Fibroblast of skin of back (primary cell): ENCODE measurements at places on chromosomes 5 and 9.
A peak's percentile ranks its signal among the peaks of the same experiment; 100 is the strongest.

DNA sequence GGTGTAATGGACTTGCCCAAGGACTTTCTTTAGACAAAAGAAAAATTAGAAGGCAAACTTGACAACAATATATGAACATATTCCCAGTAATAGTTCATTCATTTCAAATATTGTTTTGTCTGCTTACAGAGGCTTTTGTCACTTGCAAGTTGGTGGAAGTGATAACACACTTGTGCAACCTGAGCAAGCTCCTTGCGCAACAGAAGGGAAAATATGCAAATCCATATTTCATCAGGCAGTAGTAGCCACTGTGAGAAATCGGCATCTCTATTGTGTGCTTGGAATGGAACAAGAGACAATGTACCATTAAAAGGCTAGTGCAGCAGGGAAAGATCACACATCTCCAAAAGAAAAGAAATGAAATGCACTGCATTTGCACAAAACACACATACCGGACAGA, 125.3 kb upstream of the RASEF start:
- no peak for DNase-seq

DNA sequence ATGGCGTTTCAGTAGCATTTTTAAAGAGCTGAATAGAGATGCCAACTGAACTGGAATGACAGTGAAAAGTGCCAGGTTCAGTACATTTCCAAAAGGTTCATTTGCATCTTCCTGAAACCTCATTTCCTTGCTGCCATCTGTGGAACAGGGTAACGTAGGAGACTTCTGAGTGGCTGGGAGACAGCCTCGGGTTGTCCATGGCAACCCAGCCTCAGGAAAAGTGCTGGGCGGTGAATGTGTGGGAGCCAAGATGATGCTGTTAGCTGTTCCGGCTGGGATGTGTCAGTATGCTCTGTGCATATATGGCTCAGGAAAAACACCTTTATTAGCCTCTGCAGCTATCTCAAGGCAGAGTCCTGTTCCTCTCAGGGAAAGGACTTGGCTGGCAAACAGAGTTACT, 87.5 kb downstream of the KLHL3 start:
- no peak for DNase-seq

GRCh38 chr5:96121364-96121763, 159.7 kb upstream of the ELL2 start:
- DNase-seq: no peak

- DNase-seq: no peak
These were observed 8.5 kb downstream of the DPP7 start for GRCh38 chr9:137105814-137106661.

DNA sequence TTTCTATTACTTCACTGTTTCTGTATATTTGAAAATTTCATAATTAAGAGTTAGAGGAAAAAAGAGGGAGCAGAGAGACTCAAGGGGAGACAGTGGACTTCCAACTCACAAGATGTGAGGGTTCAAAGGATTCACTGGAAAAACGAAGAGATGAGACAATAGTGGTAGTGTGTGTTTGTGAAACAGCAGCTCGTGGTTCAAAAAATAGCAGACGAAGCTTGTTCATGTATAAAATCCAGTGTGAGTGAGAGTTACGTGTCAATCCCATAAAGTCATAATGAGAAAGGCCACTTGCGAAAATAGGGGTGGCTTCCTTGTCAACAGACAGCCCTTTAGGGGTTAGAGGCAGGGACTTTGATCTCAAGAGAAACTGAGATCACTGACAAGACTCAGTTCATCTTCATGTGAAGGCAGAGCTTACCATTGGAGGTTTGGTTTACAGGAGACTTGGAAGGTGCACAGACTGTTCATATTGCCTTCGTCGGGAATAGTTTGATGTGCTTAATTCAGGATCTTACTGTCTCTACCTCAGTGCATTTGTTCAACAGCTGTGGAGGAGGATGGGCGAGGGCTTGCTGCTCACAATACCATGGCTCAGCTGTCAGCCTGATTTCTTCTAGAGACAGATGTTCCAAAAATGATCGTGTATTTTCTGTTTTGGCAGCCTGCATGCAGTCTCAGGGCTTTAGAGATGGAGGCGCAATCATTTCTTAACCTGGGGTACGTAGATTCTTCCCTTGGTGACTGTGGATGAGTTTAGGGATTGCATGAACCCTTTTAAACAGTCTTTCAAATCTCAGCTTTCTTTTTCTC, 105.7 kb upstream of the KLF9 start:
- no peak for DNase-seq

GRCh38 chr5:88394536-88395175, 126.0 kb upstream of the TMEM161B start:
- no peak for DNase-seq

- peak; percentile 96 for DNase-seq
These were observed 69.8 kb upstream of the CCDC112 start for GRCh38 chr5:115366223-115366622.

DNA sequence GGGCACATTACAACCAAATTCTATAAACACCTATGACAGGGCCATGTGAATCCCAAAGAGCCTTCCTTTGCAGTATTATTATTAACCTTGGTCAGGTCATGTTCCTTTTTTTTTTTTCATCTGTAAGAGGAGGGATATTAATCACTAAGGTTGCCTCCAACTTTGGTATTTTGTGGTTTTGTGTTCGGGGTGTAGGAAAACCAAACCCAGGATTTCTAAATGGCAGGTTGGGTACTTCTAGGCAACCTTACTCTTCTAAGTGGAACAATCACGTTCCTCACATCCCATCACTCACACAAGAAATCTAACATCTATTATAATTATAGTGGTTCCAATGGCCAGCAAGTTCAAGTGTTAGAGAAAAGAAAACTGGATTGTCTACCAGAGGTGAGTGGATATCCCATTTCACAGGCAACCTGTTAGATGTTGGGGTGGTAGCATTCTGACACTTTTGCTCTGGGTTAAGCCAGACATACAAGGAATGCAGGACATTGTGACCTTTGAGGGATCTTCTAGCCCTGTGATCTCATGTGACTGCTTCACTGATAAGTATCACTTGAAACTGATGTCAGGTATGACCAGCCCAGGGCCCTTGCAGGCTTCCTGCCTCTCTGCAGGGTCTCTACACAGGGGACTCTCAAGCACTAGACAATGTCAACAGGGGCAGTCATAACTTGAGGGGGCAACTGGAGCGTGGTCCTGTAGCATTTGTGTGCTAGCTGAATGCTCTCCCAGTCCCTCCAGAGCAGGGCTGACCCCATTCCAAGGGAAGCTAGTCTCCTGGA, 126.2 kb upstream of the VLDLR start:
- DNase-seq: no peak

- peak; percentile 80 for DNase-seq
These were observed 8.2 kb downstream of the RANBP6 start for GRCh38 chr9:6007058-6007769.

DNA sequence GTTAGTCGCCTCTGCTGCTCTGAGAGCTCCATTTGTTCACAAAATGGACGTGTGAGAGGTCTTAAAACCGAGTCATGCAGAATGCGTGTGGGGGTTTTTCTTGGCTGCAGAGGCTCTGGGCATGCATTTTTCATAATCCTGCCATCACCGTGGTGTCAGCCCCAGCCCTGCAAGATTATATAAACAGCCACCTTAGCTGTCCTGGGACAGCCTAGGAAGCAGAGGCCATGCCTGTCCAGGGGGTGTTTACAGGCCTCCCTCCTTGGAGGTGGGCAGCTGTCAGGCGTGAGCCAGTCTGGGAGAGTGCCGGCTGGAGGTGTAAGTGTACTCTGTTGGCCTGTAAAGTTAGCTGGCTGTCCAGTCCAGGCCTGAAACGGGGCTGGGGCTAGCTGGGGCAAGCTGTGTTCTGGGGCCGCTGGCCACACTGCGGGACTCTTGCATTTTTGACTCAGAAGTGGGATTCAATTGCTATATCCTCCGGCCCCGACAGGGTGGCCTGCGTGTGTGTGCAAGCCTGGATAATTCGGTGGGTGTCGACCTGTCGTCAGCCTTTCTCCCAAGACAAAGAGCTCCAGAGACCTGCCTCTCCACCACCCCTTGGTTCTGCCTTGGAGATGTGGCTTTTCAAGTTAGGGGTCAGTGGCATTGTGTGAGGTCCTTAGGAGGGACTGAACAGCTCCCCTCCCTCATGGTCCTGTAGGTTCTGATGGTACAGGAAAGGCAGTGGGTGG, 2.4 kb downstream of the WNK2 start:
- no peak for DNase-seq

GRCh38 chr5:141814064-141814964, 63.9 kb downstream of the PCDH1 start:
- DNase-seq: no peak

- no peak for DNase-seq
These were observed 135.6 kb upstream of the IRX4 start for GRCh38 chr5:2018390-2018724.

DNA sequence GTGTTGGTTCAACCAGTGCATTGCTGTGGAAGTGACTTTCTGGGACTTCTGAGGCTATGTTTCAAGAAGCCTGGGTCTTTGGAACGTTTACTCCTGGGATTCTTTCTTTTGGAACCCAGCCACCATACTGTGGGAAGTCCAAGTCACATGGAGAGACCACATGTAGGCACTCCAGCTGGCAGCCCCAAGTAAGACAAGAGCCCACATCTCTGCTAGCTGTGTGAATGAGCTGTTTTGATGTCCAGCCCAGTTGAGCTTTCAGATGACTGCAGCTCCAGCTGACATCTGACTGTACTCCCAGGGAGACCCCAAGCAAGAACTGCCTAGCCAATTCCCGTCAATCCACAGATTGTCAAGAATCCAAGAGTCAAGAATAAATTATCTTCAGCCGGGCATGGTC, 60.1 kb upstream of the SPATA31D4 start:
- peak; percentile 29 for DNase-seq

GRCh38 chr5:151620461-151620840, 29.3 kb upstream of the FAT2 start:
- DNase-seq: peak; percentile 13

- no peak for DNase-seq
These were observed 141.5 kb downstream of the KDM4C start for GRCh38 chr9:6899274-6899673.

GRCh38 chr5:178104492-178104891, 8.8 kb upstream of the N4BP3 start:
- no peak for DNase-seq

- no peak for DNase-seq
These were observed 72.8 kb downstream of the TLE4 start for GRCh38 chr9:79644601-79645000.

- DNase-seq: no peak
These were observed 89.2 kb downstream of the FOXD1 start for GRCh38 chr5:73359395-73359794.

GRCh38 chr5:132797651-132798050, 15.5 kb upstream of the SOWAHA start:
- no peak for DNase-seq

- no peak for DNase-seq
These were observed 4.8 kb upstream of the TTC23L start for GRCh38 chr5:34833976-34834793.

GRCh38 chr5:36689225-36689624, 82.8 kb downstream of the SLC1A3 start:
- peak; percentile 74 for DNase-seq

GRCh38 chr5:38257308-38258041, 884 bp upstream of the EGFLAM start:
- DNase-seq: no peak

DNA sequence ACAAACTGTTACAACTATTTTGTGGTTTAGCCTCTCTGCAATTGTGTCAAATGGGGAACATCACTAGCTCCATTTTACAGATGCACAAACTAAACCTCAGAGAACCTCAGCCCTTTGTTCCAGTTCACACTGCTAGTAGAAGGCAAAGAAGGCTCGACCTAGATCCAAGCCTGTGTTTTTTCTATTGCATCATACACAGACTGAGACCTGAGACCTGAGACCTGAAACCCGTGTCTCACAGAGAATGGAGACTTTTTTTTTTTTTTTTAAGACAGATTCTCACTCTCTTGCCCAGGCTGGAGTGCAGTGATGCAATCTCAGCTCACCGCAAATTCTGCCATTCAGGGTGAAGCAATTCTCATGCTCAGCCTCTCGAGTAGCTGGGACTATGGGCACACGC, 120.8 kb downstream of the GALNT10 start:
- DNase-seq: no peak

DNA sequence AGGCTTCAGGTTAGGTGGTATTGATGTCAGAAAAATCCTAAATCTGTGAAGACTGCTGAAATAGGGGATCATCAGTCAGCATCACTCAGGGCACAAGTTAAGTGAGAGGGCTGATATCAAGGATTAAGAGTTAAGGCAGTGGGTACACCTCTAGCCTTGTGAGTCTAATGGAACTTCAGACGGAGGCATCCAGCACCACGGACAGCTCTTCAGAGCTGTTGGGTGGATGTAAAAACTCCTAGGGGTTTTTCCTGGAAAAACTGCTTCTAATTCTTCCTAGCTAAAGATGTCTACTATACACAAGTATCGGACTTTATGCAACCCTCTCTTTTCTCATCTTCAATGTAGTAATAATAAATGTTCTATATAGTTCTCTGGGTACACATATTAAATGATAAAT, 165.9 kb downstream of the SH3GL2 start:
- peak; percentile 19 for DNase-seq

DNA sequence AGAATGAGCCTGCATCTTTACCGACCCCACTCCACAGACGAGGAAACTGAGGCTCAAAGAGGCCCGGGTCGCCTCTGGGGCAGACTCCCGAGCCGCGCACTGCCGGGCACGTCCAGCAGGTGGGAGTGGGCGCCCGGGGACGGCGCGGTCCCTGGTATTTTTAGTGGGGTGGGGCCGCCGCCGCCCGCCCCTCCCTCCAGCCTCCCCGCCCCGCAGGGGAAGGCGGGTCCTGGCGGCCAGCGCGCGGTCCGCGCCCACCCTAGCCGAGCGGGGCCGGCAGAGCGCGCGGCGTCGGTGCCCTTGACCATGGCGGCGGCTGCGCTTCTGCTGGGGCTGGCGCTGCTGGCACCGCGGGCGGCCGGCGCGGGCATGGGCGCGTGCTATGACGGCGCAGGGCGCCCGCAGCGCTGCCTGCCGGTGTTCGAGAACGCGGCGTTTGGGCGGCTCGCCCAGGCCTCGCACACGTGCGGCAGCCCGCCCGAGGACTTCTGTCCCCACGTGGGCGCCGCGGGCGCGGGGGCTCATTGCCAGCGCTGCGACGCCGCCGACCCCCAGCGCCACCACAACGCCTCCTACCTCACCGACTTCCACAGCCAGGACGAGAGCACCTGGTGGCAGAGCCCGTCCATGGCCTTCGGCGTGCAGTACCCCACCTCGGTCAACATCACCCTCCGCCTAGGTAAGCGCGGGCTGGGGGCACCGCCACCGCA, at the start of gene LAMC3:
LAMC3 (plus strand) TSS at position 266 of the 710 bp plus-strand sequence; CDS start at position 307, 41 bp downstream.
- peak; percentile 18 for DNase-seq
